ENCODE measurements at places on chromosomes 2 and 18. TPM values are rescaled to one million over a fixed set of nuclear protein-coding genes. Genes with fewer than 3 reads are reported as not detected.

GKN2 gene
- total RNA-seq = not detected

DNA sequence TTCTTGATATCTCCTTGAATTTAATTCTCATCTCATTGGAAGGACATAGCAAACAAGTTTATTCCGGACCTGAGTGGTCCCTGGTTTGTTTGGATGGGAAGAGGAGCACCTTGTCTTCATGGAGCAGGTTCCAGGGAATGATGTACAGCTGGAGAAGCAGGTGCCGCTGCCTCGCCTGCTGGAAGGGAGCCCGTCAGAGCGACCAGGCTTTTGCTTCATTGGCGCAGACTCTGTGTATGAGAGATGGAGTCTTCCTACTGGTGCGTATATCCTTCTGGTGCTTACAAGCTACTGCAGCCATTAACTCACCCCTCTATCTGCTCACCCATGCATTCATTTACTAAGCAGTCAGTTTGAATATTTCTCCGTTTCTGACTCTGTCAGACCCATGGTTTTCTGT lies 11.6 kb upstream of the ALLC start:
- no peak for DNase-seq

DNA sequence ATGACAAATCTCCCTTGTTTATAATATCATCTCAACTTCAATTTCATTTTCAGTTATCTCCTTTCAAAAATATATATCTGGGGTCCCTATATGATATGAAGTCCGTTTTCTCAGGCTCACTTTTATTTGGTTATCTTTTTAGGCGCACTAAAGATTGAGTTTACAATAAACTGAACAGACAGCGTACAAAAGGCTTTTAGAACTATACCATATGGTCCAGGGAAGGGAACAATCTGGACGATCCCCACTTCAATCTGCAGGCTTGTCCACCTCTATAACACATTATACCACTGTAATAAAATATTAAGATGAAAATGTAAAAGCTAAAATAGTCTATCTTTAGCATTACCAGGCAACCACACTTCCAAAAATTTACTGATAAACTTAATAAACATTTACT lies 289.9 kb downstream of the ZEB2 start:
- DNase-seq = no peak

RIT2 gene
- not detected for total RNA-seq

- DNase-seq = no peak
Observed at GRCh38 chr2:235263205-235264120, 230.4 kb upstream of the AGAP1 start.

DNA sequence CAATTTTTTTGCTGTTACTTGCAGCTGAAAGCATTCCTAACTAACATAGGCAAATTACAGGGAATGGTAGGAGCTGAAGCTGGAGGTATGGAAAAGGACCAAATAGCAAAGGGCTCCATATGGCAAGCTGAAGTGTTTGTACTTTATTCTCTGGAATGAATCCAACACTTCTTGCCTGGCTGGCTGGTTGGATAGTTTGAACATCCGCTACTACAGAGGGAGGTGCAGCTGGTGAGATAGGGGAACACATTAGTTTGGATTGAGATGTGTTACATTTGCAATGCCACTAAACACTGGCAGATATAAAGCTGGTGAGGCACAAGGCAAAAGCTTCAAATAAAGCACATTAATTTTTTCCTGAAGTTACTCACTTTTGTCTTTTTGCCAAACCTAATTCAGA lies 291.5 kb downstream of the SP3 start:
- DNase-seq = no peak

DNA sequence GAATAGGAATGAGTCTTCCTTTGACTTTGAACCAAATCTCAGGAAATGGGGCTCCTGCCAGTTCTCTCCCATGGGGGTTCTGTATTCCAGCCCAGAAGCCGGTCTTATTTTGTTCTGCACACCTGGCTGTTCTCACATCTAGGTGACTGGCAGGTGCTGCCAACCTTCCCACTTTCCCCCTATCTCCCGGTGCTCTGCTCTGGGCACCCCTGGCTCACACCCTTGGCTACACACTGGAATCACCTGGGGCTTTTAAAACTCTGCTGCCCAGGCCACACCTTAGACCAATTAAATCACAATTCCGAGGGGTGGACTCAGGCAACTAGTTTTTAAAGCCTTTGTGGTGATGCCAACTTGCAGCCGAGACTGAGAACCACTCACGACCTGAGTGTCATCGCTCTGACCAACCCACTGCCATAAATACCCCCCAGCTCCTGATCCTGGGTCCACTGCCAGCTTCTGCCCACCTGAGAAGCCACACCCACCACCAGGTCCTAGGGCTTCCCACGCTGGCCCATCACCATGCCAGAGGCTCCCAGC lies 69.2 kb downstream of the KCNF1 start:
- no peak for DNase-seq

ROCK1 gene
- 152 TPM for total RNA-seq

MEP1B gene
- total RNA-seq = not detected

- no peak for DNase-seq
Observed at GRCh38 chr2:219016721-219017120, 23.5 kb upstream of the CRYBA2 start.

EGR4 gene
- 1.1 TPM for total RNA-seq

- no peak for DNase-seq
Observed at GRCh38 chr2:189439342-189439741, 1.9 kb upstream of the WDR75 start.

DNA sequence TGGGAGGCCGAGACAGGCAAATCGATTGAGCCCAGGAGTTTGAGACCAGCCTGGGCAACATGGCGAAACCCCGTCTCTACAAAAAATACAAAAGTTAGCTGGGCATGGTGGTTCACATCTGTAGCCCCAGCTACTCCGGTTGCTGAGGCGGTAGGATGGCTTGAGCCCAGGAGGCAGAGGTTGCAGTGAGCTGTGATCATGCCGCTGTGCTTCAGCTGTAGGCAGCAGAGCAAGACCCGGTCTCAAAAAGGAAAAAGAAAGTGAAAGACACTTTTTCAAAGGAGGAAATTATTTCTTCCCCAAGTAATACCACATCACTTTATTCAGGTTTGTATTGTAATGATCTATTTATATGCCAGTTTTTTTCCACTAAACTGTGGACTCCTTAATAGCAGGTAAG lies 35.7 kb upstream of the TAF4B start:
- no peak for DNase-seq

NRP2 gene
- total RNA-seq = 0.40 TPM

EIF5B gene
- total RNA-seq = 33.5 TPM

DNA sequence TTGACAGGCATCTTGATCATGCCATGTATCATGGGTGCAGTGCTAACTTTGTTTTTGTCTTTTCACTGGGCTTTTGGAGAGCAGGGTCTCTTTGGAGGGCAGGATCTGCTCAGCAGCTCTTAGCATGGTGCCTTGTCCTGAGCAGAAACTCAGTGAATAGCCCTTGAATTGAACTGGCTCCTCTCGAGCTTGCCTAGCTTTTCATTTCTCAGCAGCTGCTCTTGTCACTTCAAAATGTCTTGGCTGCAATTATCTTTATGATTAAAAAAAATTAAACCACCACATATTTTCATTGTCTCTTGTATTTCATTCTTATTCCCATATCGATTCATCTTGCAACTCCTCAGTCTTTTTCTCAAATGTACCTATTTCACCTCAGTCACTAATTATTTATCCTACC lies 50.5 kb downstream of the CCDC85A start:
- no peak for DNase-seq

Data from natural killer cell (primary cell).